ENCODE measurements at places on chromosomes 11 and 22.

- DNase-seq: no peak
Measured at GRCh38 chr11:8329847-8330361, 66.2 kb upstream of the LMO1 start.

DNA sequence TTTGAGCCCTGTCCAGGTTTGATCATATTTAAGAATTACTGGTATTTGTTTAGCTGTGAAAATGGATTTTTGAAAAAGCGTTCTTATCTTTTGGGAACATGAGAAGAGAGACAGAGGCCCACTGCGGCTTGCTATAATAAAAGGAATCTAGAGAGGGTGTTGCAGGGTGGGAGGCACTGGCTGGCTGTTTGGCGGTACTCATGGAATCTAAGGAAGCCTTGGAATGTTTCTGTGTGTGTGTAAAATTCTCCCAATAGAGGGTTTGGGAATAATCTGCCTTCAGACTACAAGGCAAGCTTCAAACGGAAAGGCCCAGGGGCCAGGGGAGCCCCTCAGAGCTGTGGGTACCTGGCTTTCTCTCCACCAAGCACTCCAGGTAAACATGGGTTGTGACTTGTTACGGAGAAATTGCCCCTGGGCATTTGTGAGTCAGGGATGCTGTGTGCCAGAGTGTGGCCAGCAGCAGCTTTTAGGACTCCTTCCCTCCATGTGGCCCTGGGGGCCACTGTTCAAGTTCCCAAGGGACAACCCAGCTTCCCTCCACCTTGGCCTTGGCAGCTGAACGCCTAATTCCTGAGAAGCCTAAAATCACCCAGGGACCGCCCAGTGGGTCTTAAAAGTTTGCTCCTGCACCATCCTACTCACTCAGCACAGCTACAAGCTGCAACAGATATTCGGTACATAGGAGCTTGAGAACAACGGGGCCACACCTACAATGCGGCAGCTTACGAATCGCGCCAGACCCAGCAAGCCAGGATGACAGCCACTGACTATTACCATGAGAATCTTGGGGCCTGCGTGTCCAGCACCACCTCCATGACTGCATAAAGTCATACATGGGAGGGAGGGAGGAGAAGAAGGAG lies 14.1 kb upstream of the SYT8 start:
- no peak for DNase-seq

DNA sequence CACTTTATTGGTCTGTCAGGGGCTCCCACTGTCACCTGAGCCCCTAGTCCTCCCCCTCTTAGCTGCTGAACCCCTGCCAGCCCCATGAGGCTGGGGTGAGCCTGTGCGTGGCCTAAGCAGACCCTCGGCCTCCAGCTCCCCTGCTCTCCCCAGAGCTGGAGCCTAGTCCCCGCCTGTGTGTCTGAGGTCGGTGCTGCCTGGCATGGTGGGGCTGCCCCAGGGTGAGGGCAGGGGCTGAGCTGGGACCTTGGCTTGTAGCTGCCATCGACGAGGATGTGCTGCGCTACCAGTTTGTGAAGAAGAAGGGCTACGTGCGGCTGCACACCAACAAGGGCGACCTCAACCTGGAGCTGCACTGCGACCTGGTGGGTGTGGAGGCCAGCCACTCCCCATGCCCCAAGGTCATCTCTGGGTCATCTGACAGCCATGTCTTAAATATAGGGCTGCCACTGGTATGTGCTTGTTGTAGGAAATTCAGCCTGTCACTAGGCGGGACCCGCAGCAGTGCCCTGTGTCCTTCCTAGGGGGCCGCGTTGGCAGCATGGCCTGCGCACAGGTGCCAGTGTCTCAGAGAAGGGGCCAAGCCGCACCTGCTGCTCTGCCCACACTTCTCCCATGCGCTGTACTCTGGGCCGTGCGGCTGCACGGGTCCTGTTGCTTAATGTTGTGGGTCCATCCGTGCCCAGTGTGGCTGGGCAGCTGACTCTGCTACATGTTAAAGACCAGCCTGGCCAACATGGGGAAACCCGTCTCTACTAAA lies 21.0 kb downstream of the PPIL2 start:
- DNase-seq: no peak

DNA sequence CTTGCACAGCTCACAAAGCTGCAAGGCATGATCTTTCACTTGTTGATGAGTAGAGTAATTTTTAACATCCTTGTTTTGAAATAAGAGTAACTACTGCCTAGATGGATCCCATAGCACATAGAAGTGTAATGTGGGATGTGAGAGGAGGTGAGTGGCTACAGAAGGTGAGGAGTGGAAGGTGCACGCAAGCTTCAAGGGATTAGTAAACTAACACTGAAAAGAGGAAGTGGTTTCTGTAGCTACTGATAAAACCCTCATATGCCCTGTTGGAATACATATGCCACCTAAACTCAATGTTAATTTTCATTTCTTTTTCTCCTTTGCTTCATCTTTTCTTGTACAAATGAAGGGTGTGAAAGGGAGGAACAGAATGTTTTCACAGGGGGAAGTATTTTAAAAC lies 22.0 kb upstream of the CTSC start:
- DNase-seq: no peak

DNA sequence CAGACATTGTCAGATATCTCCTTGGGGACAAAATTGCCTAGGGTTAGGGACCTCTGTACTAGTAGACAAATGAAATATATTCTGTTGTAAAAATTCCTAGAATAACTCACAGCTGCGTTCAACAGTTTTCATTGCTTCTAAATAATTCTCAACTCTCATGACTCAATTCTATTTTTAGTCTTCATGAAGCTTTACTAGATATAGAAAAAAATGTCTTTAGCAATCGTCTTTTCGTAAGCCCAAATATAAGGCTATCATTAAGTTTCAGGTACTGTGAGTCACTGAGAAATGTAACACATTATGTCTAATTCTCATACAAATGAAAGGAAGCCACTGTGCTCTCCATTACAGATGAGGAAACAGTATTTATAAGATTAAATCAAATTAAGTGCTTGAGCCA lies 6.4 kb downstream of the MMP12 start:
- no peak for DNase-seq

- no peak for DNase-seq
Measured at GRCh38 chr11:86136538-86136937, 67.7 kb upstream of the PICALM start.

GRCh38 chr11:78925387-78925786 lies 350.7 kb upstream of the NARS2 start:
- no peak for DNase-seq
